NCI-H460 (cell line): ENCODE measurements at places on chromosomes 12 and 14. TPM values are rescaled to one million over a fixed set of nuclear protein-coding genes. Genes with fewer than 3 reads are reported as not detected.

- no peak for DNase-seq
These were observed 410.0 kb downstream of the SYT1 start for GRCh38 chr12:79274501-79275064.

DNA sequence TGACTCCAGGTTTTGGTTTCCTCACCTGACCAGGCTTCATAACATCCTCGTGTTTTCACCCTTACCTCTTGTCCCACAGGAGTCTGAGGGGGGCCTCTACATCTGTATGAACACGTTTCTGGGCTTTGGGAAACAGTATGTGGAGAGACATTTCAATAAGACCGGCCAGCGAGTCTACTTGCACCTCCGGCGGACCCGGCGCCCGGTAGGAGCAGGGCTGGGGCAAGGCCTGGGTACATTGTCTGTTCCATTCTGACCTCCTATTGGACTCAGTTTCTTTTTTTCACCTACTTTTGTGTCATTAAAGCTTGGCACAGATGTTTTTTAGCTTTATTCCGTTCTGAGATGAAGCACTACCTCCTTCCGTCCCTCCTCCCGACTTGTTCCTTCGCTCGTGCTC is 3.4 kb downstream of the USP5 start:
- DNase-seq, result no peak

DNA sequence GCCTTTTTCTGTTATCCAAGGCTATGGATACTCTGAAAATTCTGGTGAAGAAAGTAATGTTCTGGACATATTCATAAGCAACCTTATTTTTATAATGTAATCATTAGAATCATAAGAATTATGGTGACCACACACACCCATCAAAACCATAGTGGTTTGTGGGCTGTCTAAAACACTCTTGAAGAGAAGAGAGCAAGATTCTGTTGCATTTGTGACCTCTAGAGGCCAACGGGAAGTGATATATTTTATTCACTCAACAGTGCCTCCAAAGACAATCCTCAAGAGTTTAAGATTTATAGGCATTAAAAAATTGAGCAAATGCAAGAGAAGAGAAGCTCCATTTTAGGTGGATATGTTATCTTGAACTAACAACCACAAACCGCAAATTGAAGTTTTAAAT is 68.5 kb upstream of the LGR5 start:
- DNase-seq, result no peak

- DNase-seq, result peak; percentile 23
These were observed 5.8 kb downstream of the MARK3 start for GRCh38 chr14:103391048-103391447.

DNA sequence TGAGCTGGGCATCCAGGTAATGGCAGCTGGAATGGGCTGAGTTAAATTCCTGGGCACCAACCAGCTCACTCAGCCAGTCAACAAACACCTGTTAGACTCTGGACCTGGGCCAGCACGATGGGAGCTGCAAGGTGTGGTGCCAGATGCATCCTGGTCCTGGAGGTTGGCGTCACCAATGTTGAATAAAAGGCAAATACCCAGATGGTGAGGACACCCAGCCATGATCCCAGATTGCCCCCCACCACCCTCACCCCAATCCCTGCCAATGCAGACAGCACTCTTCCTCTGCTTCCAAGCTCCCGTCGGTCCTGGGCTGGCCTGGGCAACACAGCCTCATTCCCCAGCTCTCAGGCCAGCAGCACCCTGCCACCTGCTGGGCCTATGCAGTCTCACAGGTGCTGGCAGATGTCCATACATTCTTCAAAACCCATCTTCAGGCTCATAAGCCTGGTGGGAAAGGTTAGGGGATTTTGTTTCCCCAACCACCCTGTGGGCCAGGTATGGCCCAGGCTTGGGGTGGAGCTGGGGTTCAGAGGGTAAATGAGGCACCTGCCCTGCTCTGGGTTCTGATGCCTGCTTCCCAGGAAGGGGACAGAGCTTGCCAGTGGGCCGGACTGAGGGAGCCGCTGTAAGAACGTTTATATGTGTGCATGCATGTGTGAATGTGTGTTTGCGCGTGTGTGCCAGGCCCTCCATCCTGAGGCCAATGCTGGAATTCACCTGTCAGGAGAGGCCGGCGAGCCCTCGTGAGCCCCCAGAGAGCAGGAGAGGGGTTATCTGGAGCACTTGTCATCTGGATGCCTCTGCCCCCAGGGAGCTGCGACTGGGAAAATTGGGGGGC is 58.0 kb downstream of the LGMN start:
- peak; percentile 56 for DNase-seq

GRCh38 chr14:56664811-56665421 is 85.3 kb downstream of the TMEM260 start:
- no peak for DNase-seq

DNA sequence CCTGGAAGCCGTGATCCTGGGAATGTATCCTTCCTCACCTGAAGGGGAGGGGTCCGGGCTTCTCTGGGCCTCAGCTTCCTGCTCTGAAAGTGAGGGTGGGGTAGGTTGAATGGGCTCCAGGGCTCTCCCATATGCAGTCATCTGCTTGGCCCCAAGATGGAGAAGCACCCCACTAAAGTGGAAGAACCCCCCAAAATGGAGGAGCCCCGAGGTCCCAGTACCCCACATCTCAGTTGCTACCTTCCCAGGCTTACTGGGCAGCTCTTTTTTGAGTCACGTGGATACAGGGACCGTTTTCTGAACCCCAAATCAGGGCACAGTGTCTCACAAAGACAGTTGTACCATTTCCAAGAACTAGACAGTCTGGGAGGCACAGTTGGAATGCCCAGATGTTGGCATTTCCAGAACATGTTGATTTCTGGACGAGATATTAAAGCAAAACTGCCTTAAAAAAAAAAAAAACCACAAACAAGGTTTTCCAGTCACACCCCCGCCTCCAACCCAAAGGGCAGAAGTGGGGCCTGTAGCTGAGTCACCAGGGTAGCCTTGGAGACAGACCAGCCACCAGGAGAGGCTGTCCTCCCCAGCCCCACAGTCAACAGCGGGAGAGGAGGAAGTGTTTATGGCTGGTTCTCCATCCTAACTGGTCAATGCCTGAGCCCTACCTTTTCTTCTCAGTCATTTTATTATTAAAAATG is 12.1 kb downstream of the VASH1 start:
- no peak for DNase-seq

GRCh38 chr14:71248194-71248593 is 340.9 kb downstream of the PCNX1 start:
- DNase-seq, result no peak

Gene AQP2
- total RNA-seq, result not detected in 2 replicates

Gene TAS2R13
- total RNA-seq, result 0.35 and 0.87 TPM in 2 replicates

Gene RIMBP2
- 0.02 TPM in 1 of 2 replicates, not detected in the other for total RNA-seq

Gene NRIP2
- not detected in 2 replicates for total RNA-seq

DNA sequence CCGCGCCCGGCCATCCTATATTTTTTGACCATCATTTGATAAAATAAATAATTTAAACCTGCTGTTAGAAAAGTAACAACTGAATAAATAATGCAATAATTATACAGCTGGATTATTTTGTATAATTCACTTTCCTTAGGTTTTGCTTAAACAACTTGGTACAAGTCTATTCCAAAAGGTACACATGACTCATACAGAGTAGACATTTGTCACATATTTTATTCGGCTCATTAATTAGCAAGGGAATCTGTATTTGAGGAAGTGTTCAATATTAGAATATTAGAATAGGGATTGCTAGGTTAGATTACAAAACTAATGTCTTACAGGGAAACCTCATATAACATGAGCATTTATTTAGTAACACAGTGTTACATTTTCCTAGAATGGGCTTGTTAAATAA is 48.7 kb downstream of the ATP2A2 start:
- DNase-seq, result no peak

DNA sequence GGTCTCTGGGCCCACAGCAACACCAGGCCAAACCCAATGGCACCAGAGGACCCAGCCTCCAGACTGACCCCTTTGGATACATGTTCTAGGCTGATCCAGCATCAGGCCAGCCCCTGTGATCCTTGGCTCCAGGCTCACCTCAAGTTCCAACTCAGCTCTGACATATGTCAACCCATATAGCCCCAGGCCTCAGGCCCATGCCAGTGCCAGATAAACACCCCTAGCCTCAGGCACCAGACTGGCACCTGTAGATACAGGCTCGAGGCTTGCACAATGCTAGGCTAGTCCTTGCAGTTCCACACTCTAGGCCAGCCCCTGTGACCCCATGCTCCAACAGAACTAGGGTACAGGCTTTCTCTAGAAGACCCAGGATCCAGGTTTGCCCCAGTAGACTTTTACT is 287.5 kb downstream of the KCNC2 start:
- DNase-seq, result no peak

DNA sequence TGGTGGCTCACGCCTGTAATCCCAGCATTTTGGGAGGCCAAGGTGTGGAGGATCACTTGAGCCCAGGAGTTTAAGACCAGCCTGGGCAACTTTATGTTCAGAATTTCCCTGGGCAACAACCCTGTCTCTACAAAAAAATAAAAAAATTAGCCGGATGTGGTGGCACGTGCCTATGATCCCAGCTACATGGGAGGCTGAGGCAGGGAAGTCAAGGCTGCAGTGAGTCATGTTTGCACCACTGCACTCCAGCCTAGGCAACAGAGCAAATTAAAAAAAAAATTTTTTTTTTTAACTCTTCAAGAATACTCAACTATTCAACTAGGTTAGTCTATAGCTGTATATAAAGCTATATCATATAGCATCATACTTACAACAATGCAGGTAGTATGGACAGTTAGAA is 113.0 kb downstream of the RALGAPA1 start:
- DNase-seq, result no peak

GRCh38 chr12:94261119-94261518 is 112.7 kb downstream of the PLXNC1 start:
- DNase-seq, result no peak

DNA sequence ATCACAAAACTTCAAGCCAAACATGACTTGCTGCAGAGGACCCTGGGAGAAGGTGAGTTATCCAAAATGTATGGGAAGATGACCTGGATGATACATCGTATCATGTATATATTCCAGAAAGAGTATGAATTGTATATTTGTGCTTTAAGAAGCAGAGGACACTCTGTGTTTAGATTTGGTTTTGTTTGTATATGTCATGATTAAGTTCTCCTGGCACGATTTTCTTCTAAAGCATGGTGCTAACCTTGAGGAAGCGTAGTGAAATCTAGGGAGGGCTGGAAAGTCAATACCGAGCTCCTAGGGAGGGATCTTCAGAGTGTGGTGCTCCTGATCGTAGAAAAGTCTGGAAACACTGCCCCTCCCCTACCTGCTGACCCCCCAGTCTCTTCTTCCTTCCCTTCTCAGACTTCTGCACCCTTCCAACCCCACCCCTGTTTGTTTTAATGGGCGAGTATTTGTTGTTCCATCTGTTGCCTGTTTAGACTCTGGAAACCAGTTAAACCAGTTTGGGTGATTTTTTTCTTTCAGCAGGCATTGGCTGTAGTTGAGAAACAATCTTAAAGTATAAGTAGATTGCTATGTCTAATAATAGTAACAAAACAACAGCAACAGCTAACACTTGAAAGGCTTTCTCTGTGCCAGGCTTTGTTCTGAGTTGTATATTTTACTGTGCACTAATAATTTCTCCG is 141.6 kb downstream of the KICS2 start:
- DNase-seq, result no peak

DNA sequence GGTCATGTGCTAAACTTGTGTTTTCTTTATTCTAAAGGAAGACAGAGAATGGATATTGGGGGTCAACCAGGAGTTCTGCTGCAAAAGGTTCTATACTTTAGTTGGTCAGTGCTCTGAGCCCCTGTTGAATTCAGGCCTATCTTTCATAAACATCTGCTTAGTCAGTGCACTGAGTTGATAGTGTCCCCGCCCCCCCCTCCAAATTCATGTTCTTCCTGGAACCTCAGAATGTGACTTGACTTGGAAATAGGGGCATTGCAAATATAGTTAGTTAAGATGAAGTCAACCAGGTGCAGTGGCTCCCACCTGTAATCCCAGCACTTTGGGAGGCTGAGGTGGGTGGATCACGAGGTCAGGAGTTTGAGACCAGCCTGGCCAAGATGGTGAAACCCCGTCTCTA is 23.3 kb downstream of the CHST11 start:
- no peak for DNase-seq

DNA sequence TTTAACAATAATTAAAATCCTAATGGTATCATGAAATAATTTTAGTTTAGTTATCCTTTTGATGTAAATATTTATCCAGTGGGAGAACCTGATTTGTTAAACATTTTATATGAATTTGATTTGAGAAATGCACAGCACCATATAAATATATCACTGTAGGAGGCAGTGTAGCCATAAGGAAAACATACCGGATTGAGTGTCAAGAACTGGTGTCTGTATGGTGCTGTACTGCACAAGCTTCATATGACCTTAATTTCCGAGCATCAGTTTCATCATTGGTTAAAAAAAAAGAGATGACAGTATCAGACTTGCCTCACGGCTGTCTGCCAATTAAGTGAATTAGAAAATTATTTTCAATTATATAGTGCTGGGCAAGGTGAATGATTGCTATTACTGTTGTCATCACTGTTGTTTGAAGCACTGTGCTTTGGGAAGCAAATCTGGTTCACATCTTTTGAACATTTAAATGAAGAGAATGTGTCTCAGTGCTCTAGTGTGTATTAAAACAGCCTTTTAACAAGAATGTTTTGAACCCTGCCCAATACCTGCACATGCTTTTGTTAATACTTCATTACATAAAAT is 72.1 kb downstream of the TMTC2 start:
- DNase-seq, result no peak

DNA sequence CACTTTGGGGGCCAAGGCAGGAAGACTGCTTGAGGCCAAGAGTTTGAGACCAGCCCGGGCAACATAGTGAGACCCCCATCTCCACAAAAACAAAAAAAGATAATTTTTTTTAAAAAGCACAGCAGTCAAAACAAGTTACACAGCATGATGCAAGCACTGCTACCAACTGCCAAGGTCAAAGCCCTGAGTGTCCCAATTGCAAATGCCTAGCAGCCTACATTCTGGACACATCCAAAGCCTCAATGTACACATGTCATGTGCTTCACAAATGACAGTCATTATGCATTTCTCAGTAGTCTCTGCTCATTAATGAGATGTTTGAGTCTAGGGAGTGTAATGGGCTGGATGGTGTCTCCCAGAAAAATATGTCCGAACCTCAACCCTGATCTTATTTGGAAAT is 113.7 kb upstream of the CCND2 start:
- no peak for DNase-seq

- no peak for DNase-seq
These were observed 136.4 kb downstream of the MDGA2 start for GRCh38 chr14:47539031-47539461.

DNA sequence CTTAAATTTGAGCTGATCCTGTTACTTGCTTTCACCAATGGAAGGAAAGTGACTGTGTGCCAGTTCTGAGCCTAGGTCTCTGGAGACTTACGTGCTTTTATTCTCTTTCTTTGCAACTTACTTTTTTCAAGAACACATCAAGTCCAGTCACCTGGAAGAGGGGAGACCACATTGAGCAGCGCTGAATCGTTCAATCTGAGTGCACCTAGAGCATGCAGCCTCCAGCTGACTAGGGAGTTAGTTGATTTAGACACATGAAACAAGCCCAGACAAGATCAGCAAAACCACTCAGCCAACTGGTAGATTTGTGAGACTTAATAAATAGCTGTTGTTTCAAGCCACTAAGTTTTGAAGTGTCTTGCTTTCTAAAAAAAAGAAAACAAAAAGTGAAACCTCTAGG is 1014.8 kb upstream of the FBXO33 start:
- no peak for DNase-seq

Gene FBRSL1
- 18.2 and 26.6 TPM in 2 replicates for total RNA-seq
